ENCODE measurements at places on chromosomes 4 and X.

DNA sequence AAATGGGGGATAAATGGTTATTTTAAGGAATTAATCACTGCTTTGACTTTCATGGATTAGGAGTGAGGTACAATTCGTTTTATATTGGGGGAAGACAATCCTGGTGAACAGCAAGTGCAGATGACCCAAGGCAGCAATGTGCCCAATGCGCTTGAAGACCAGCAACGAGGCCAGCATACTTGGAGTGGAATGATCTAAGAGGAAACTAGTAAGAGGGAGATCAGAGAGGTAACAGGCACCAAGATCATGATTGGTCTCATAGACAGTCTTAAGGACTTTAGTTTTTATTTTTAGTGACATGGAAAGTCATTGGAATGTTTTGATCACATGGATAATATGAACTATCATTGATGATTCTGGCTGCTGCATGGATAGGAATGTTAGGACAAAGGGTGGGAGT lies 90.6 kb downstream of the BMPR1B start:
- no peak for DNase-seq

- DNase-seq: no peak
Measured at GRCh38 chrX:69130439-69130838, 34.8 kb downstream of the PJA1 start.

- no peak for DNase-seq
Measured at GRCh38 chr4:152188801-152189200, 347.1 kb downstream of the FBXW7 start.

GRCh38 chr4:47741200-47741599 lies 96.7 kb downstream of the CORIN start:
- no peak for DNase-seq
